Transverse colon (tissue), 4 donors: ENCODE measurements at places on chromosomes 1 and 21.

- no peak for DNase-seq
Observed at GRCh38 chr1:7264101-7264500, 478.8 kb downstream of the CAMTA1 start.

- no peak for DNase-seq
Observed at GRCh38 chr1:154222518-154222917, 1.8 kb downstream of the UBAP2L start.

DNA sequence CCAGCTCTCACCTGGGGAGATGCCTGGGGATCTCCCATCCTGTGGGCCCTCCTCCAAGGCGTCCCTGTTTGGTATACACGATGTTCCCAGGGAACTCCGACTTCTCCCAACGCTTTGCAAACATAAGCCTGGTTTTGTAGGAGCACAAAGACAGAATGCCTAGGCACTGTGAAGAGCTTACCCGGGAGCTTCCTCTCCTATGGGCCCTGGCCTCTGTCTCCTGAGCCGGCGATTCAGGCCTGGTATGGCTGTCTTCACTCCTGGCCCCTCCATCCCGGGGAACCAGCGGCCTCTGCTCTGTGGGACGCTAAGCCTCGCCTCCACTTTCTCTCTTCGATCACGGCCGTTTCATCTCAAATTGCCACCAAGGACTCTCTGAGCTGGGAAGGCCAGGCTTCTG lies 59.6 kb upstream of the ACTRT2 start:
- no peak for DNase-seq

DNA sequence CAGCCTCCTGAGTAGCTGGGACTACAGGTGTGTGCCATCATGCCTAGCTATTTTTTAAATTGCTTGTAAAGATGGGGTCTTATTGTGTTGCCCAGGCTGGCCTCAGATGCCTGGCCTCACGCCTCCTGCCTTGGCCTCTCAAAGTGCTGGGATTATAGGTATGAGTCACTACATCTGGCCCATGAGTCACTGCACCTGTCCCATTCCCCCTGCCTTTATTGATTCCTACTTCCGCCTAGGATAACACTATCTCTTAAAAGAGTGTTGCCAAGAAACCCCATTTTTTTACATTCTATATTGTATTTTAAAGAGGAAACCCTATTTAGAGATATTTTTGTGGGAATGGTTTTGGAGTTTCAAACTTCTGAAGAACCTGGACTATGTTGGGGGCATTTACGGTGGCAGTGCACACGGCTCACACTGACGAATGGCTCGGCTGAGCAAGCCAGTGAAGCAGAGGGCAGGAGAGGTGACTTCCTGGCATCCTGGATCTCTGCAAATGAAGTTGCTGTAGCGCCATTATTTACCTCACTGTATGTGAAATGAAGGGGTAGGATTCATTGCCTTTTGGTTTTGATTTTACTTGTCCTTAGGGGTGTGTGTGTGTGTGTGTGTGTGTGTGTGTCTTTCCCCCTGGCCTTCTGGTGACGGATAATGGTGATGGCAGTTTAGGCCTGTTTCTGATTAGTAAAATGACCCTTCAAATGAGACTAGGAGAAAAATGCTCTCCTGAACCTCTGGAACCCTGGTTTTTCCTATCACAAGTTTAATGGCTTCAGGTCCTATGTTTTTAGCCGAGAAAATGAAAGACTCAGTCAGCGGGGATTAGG lies 22.5 kb downstream of the KIF26B start:
- DNase-seq = no peak

GRCh38 chr1:182666706-182667105 lies 17.7 kb downstream of the RGS8 start:
- DNase-seq = no peak

GRCh38 chr1:112712191-112712590 lies 2.9 kb downstream of the PPM1J start:
- no peak for DNase-seq
